A172 (cell line): ENCODE measurements at places on chromosomes 4 and X.

- no peak for DNase-seq
Measured at GRCh38 chrX:30301963-30302362, 7.2 kb downstream of the NR0B1 start.

- no peak for DNase-seq
Measured at GRCh38 chrX:53474707-53475106, 40.5 kb upstream of the HSD17B10 start.

- no peak for DNase-seq
Measured at GRCh38 chr4:114599231-114599902, 760 bp downstream of the UGT8 start.

DNA sequence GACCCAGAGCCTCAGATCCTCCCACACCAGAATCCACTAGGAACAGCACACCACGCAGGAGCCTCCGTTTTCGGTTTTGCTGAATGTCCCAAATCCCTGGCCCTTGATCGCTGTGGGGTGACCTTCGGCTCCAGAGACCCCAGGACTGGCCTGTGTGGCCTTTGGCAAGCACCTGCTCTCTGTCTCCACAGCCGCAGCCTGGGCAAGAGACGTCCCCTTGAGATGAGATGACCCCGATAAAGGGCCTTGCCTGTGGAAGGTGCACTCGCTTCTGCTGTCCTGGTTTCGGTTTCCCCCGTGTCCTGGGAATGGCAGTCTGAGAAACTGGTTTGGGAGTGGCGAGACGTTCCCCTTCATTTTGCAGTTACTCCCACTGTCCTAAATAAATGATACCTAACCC, 9.6 kb downstream of the PSAPL1 start:
- DNase-seq, result no peak

DNA sequence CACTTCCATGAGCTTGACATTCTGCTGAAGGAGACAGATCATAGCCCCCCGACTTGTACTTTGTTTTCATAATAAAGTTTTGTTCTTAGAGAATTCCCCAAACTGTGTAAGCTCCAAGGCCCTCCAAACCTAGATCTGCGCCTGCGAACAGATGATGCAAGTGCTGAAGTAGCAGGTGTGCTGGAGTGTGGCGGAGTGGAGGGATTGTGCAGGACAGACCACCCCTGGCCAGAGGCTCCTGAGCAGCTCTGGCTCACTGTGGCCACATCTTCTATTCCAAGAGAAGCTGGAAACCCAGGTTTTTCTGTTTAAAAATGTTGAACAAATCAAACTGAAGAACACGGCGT, 46.4 kb downstream of the TBC1D14 start:
- no peak for DNase-seq

DNA sequence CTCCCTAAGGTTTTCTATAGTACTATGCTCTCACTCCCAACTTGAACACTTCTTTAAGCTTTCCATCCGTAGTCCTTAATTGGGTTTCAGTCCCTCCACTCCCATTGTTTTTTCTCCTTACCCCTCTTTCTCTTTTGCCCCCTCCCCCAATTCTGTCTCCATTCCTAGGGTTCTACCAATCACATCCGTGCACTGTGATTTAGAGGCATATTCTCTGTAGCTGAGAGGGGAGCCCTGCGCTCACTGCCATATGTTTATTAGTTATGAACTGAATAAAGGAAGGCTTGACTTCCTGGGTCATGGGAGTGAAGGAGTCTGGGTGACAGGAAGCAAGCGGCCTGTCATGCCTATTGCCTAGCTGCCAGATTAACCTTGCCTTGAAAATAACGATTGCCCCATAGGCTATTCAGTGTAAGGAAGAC, 471 bp downstream of the MCTS1 start:
- no peak for DNase-seq

DNA sequence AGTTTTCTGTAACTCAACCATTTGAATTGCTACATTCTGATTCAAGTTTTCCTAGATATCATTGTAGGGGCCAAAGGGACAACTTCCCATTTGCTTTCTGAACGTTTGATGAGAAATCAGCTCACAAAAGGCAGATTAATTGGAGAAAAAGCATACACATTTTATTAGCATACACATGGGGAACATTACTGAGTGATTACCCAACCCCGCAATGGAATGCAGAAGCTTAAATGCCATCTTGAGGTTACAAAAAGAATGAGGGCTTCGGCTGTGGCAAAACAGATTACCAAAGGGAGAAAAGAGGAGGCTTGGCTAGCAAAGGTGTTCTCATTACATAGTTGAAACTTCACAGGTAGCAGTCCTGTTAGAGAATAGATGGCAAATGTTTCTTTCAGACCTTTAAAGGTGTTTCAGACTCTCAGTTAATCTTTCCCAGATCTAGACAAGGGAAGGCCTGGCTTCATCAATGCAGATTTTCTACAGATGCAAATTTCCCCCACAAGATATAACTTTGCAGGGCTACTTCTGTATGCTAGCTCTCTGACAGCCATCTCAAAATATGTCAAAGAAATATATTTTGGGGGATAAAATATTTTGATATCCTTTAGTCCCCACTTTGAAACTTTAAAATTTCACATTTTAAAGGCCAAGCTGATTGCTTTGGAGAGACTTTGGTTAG, 26.5 kb upstream of the HERC6 start:
- DNase-seq, result peak; percentile 45

DNA sequence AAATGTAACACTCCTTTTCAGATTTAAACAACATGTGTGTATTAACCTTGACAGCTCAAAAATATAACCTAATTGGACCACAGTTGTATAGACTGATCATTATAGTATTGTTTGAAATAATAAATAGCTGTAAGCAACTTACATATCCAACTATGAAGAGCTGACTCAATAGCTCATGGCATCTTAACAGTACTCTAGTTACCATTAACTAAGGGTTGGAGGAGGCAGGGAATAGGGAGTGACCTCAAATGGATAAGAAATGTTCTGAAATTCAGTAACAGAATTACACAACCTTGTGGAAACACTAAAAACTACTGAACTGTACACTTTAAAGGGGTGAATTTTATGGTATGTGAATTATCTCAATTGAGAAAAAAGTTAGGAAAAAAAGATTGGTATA, 136.5 kb upstream of the CPEB2 start:
- DNase-seq, result no peak

- DNase-seq, result peak; percentile 75
Measured at GRCh38 chr4:7854697-7855370, 84.8 kb downstream of the AFAP1 start.

- DNase-seq, result no peak
Measured at GRCh38 chr4:40540800-40541199, 88.9 kb downstream of the RBM47 start.

- DNase-seq, result no peak
Measured at GRCh38 chr4:176230836-176231235, 35.5 kb upstream of the SPATA4 start.

DNA sequence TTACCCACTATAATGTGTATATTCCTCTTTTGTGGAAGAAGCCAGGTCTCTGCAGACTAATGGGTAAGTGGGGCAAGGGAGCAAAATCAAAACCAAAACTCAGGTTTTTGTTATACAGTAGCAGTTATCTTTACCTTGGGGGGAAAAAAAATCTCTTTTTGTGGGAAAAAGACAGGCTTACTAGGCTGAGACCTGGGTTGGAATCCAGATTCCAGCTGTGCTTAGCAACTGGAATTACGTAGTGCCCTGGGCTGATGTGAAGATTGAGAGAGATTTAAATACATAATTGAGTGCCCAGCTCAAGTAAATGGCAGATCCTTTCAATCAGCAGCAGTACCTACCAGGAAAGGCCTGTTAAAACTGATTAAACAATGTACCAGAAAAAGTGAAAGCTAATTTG, 15.4 kb upstream of the SCD5 start:
- DNase-seq, result no peak

- DNase-seq, result no peak
Measured at GRCh38 chrX:30610026-30610425, 32.5 kb upstream of the TASL start.

DNA sequence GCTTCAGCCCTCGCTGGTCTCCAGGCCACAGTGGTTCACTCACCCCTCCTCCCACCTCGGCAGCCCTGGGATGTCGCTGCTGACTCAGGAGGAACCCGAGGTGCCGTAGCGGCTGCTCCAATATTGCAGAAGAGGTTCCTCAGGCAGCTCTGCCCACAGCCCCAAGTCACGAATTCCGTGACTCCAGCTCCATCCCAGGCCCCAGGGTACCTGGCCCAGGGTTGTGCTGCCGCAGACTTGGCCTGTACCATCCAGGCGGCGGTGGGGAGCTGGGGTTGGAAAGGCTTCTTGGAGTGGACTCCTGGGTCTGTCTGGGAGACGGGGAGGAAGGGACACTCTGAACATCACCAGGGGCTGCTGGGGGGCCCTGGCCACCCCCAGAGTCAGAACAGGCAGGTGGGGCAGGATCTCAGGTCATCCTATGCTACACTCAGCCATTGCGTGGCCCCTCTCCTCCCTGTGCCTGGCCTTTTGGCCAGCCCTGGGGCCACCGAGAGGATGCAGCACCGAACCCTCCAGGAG, 728 bp upstream of the HGFAC start:
- peak; percentile 27 for DNase-seq

DNA sequence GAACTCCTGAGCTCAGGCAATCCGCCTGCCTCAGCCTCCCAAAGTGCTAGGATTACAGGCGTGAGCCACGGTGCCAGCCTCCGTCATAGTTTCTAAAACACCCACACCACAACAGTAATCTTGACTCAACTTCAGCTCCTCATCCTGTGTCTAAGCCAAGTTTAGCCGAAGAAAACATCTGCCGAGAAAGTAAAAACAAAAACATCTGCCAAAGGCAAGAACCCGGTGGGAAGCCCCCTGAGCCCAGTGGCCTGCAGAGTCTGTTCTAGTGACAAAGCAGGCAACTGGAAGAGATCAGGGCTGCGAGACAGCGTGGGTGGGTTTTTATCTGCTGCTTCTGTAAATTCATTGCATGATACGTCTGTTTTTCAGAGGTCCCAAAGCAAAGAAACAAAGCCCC, 26.6 kb upstream of the CD99 start:
- DNase-seq, result no peak

- peak; percentile 46 for DNase-seq
Measured at GRCh38 chr4:8181844-8182243, 17.2 kb upstream of the SH3TC1 start.

DNA sequence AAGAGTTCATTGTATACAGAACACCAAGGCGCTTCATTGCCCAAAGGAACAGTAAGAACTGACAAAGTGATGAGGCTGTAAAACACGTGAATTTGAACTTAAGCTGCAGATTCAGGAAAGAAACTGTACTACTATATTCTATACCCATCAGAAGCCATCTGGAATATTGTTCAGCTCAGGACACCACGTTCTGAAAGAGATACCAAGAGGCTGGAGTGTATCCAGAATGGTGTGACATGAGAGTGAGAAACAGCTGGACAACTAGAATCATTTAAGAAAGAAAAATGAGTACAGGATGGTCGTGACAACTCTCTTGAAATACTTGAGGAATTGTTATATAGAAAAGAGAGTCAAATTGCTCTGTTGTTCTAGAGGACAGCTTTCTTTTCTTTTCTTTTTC, 94.9 kb downstream of the MGST2 start:
- no peak for DNase-seq

DNA sequence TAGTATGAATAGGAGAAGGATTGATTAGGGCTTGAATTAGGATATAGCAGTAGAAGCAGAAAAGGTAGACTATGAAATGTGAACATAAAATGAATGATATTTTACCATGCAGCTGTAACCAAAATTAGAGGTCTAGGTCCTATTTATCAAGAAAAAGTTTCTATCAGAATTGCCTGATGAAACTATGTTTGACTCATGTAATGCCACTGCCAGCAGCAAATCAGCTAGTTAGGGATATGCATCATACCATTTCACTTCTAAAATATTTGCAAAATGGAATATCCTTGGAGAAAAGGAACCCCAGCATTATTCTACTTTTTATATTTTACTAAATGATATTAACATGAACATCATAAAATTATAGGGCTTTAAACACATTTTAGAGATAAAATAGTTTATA, 188.4 kb downstream of the WDFY3 start:
- DNase-seq, result no peak

GRCh38 chrX:75086731-75087195, 69.3 kb downstream of the ABCB7 start:
- no peak for DNase-seq

- no peak for DNase-seq
Measured at GRCh38 chr4:40185830-40186664, 10.8 kb upstream of the RHOH start.

DNA sequence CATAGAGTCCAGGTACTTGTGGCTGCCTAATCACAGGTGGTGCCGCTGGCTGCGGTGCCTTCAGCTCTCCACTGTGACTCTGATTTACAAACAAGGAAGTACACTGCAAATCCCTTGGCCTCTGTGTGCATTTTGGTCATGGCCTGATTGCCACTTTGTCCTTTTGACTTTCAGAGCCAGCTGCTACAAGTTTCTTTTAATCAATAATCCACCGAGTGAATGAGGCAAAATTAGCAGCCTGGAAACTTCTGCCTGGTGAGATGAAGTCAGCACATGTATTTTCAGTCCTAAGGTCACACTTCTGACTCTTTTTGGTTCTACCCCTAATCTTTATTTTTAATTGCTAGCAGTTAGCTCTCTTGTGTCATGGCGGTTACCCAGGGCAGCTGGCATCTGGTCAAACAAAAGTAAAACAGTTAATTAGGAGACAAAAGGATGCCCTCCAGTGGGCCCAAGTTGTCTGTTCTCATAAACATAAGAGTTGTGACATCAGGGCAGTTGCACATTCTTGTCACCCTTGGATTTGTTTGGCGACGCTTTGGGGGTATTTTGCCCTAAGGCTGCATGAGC, 62.3 kb upstream of the LNX1 start:
- DNase-seq, result peak; percentile 22
